ENCODE measurements at places on chromosomes 2 and 18.

GRCh38 chr18:44495151-44495550, 185.5 kb upstream of the SETBP1 start:
- no peak for DNase-seq

GRCh38 chr2:203783496-203784203, 77.2 kb downstream of the CD28 start:
- no peak for DNase-seq

DNA sequence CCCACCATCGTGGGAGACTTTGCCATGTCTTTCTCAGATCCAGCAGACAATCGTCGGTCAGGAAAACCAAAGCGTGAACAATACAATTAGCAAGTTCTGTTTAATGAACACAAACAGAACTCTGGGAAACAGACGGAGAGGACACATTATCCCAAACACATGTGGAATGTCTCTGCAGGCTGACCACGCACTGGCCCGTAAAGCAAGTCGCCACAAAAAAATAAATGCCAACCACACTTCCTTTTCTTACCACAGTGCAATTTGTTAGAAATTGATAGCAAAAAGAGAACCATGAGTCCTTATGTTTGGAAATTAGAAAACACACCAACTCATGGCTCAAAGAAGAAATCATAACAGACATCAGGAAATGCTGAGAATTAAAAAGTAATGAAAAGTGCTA, 210.9 kb downstream of the TWIST2 start:
- no peak for DNase-seq

GRCh38 chr2:178899656-178900055, 92.4 kb upstream of the TTN start:
- no peak for DNase-seq

DNA sequence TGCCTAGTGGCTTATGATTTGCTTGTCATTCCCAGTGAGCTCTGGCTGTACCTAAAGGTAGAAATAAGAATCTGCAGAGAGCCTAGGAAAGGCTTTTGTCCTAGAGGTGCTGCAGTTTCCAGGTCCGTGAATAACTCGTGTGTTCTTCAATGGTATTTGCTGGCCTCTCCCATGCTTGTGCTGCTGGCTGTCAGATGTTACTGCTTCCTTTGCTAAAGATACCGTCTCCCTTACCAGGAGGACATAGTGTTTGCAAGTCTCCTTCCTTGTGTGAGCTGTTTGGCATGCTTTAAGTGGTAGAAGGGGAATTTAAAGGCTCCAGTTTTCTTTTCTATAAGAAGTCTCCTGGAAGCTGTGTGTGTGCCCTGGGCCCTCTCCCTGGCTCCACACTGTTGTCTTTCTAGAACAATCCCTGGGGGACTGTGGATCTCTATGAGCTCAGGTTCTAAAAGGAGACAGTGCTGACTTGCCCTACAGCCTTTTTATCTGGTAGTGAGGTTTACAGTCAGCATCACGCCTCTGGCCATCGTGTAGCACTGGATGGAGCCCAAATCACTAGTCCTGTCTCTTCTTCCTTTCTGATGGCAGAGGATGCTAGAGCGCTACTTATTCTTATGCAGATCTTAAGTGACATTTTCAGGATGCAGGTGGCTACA, 65.8 kb downstream of the RNF144A start:
- DNase-seq = no peak

DNA sequence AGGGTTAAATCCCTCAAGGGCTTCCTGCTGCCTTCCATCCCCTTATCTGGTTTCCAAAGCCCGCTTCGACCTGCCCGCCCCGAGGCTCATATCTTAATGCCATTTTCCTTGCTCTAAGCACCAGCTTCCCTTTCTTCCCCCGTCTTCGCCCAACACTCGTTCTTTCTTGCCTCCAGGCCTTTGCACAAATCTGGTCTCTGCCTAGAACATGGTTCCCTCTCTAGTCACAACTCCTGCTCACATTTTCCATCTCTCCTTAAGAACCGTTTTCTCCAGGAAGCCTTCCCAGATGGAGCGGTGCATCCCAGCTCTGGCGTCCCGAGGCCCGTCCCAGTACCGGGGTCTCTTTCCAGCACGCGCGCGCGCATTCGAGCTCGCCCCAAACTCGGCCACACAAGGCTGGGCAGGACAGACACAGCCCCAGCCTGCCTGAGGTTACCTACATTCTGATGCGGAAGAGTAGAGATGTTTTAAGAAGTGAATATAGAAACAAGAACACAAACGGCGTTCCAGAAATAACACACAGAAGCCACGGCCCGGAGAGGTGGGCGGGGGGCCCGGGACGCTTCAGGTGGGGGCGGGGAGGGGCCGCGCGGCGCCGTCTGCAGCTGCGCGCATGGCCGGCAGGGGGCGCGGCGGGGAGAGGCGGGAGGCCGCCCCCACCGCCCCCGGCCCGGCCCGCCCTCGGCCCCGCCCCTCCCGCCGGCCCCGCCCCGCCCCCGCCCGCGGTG, at the start of gene DGKD:
Gene DGKD (plus strand): TSS at position 726 of the 731 bp plus-strand sequence. CDS start 25 bp downstream, outside the sequence.
- DNase-seq = peak; percentile 77

- no peak for DNase-seq
These were observed 377.4 kb downstream of the TGIF1 start for GRCh38 chr18:3827236-3827845.

GRCh38 chr2:74759986-74760385, 73.9 kb upstream of the HK2 start:
- DNase-seq = no peak

- no peak for DNase-seq
These were observed 8.3 kb downstream of the NEMP2 start for GRCh38 chr2:190526105-190526750.

- no peak for DNase-seq
These were observed 1.0 kb downstream of the IMPACT start for GRCh38 chr18:24427484-24427883.

DNA sequence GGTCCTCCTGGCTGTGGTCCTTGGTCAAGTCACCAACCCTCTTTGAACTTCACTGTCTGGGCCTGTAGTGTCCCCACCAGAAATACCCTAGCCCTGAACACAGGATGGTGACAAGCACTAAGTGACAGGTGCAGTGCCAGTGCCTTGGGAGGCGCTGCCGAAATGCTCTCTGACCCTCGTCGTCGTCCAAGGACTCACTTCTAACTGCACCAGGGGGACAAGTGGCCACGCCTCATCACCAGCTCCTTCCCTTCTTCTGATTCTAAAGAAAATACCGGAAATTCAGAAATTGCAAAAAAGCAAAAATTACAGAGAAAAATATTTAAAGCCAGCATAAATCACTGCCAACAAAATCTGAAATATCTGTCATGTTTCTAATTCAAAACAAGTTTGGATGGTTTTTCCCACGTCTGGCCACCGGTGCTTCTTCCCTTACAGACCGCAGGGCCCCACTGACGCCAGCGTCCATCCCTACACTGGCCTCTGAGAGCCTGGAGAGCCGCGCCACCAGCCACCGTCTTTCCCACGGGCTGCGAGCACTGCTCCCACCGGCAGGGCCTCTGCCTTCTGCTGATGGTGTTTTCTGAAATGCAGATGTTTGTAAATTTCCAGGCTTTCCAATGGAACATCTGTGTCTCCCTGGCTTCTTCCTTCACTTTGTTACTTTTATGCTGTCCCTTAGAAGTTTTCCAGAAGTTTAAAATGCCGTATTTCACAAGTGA, 37.4 kb upstream of the GPC1 start:
- no peak for DNase-seq

DNA sequence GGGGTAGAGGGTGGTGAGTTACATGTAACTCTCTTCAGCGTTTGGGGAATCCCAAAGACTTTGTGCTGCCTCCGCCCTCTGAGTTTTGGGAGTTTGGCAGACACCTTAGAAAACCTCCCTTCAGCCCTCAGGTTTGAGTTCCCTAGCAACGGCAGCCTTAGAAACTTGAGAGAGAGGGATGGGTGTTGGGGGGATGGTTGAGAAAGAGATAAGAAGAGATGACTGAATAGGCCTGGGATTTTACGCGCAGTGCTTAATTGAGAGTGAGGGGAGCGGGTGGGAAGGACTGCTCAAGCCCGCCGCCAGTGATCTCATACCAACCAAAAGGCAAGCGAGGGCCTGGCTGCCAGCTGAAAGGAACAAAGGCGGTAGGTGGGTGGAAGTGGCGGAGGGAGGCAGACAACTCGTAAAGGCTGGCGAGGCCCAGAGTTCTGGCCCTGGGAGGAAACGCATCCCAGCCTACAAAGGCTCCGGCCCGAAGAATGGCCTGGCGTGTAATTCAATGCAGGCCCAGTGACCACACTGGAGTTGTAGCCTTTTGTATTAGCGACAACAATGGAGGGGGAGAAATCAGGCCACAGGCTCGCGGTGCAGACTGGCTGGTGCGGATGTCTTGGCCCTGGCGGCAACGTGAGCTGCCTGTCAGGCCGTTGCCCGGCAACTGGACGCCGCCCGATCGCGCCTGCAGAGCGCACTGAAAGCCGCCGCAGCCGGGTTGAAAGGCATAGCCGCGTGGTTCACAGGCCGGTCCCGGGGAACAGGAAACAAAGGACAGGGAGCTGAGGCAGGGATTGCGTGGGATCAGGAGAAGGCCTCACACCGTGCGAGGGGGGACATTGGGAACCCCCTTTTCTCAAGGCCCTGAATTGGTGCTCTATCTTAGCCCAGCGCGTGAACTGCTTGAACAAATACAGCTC, 39.9 kb upstream of the DARS1 start:
- no peak for DNase-seq

DNA sequence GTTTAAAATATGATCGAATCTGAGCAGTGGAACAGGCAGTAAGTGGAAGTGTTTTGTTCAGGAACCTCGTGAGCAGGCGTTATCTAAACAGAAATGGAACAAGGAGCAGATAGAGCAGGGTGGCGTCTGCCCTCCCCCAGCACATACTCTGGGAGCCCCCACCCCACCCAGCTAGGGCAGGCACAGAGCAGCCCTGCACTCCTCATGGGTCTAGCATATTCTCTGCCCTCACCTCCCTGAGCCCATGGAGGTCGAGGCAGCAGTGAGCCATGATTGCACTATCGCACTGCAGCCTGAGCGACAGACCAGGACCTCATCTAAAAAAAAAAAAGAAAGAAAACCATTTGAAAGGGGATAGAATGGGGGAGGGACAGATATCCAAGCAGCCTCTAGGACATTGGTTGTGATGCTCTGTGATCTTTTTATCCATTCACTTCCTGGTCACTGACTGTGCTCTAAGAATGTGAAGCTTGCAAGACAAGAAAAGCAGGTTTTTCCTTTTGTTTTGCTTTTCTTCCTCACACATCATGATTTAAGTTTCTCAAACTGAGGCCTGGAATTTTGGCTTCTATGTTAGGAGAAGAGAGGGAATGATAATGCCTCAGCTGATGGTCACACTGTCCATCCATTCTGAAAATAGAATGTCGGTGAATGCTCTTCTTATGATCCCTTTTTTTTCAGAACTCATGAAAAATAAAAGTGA, 3.1 kb downstream of the MLPH start:
- DNase-seq = no peak

- peak; percentile 13 for DNase-seq
These were observed 122.7 kb downstream of the COL6A3 start for GRCh38 chr2:237291138-237291792.

GRCh38 chr2:8067784-8068336, 614.0 kb upstream of the ID2 start:
- DNase-seq = no peak

DNA sequence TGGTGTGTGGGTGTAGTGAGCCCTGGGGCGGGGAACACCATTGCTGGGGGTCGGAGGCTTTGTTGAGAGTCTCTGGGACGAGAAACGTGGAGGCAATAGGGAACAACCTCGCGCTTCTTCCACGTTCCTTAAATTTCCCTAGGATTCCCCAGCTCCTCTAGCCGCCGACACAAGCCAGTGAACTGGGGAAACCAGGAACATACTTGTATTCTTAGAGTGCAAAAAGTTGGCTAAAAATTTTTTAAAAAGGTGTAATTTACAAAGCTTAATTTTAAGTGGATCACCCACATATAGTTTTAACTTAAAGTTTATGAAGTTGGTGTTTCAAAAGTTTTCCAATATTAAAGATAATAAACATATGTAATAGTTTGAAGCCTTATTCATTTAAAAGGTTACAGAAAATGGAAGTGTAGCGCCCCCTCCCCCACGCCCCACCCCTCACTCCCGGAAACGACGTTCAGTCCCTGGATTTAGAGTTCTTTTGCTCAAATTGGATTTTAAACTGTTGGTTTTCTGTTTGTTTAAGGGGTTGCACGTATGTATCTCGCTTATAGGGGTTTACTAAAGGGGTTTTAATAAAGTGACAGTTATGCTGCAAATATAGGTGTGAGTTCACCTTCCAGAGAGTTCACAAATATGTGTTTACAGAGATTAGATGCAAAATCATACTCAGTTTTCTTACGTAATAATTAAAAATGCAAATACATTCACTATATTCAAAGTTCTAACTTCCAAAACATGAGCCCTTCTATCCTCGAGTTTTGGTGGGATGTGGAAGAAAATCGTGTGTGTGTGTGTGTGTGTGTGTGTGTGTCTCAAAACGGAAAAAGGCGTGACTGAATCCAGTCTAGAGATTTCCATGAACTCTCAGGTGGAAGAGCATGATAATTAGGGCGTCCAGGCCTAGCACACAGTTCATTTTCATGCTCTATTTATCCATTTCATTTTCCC, 872 bp downstream of the DSG2 start:
- DNase-seq = no peak

DNA sequence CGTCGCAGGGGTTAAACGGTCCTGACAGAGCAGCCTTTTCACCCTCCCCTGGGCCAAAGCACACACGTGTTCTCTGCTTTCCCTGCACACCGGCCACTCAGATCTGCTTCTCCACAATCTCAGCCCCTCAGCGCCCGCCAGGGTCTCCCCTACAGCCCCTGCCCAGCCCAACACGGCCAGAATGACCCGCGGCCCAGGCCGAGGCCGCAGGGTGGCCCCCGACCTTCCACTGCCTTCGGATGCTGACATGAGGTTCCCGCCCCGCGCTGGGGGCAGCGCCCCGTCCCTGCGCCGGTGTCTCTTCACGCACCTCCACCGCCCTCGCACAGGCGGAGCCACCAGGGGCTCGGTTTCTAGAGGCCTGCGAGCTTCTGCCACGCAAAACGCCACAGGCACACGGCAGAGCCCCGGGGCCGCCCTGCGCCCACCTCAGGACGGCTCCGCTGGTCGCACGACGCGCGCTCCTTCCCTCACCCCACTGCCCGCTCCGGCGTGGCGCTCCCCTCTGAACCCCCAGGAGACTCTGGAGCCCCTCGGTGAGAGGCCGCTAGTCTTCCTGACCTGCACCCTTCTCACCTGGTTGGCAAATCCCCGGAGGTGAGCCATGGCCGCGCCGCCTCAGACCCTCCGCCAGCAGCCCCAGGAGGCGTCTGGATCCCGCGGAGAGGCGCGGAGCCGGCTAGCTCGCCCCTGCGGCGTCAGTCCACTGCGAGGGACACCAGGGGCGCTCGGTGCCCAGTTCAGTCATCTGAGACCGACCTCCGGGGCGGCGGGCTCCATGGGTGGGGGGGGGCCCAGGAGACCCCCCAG, 749 bp downstream of the STK25 start:
- peak; percentile 1 for DNase-seq

GRCh38 chr2:63613391-63613901, 24.7 kb downstream of the MDH1 start:
- DNase-seq = no peak

- peak; percentile 58 for DNase-seq
These were observed 22.9 kb upstream of the LBH start for GRCh38 chr2:30208453-30208852.

GRCh38 chr2:165462443-165462842, 7.1 kb upstream of the CSRNP3 start:
- no peak for DNase-seq
